ENCODE measurements at places on chromosomes 1 and 21.
A peak's percentile ranks its signal among the peaks of the same experiment; 100 is the strongest.

GRCh38 chr21:38229260-38229877, 27.4 kb upstream of the KCNJ15 start:
- DNase-seq: no peak

DNA sequence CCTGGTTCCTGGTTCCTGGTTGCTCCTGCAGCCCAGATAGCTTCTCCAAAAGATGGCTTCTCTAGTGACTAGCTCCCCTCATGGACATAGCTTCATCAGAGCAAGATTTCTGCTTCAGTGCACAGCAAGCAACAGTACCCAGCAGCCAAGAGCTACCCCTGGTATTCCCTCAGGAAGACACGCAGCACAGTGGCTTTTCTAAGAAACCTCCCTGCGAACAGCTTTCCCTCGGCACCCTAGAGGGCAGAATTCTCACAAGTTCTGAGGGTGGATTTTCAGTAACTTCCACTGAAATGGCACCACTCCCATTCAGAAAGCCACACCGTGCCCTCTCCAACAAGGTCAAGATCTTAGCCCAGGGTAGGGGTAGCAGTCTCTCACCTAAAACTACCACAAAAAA, 128.2 kb downstream of the EIF4G3 start:
- no peak for DNase-seq

DNA sequence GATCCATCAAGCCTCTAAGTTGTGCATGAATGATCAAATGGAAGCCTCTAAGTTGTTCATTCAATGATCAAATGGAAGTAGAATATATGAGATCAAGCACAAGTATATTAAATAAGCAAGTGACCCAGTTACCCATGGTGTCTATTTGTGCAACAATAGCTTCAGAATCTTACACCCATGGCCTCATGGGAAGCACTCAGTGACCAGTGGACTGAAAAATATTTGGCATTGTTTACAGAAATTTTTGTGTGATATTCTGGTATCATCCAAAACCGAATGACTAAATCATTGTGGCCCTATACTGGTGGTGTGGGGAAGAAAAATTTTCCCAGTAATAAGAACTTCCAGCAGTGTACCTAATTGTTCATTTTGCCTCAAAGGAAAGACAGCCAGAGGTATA, 46.6 kb downstream of the DUSP10 start:
- no peak for DNase-seq

DNA sequence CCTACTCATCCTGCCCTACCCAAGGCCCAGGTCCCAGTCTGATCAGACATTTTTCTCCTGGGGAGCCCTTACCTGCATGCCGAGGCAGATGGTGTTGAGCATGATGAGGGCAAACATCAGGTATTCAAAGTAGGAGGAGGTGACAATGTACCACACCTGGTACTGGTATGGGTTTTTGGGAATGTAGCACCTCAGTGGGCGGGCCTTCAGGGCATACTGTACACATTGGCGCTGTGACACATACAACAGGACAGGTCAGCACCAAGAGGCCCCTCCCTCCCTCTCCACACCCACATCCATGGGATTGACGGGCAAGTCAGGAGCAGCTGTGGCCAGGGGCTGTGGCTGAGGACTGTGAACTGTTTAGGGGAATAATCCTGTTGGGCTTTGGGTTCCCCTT, 37.1 kb upstream of the KIF21B start:
- no peak for DNase-seq

DNA sequence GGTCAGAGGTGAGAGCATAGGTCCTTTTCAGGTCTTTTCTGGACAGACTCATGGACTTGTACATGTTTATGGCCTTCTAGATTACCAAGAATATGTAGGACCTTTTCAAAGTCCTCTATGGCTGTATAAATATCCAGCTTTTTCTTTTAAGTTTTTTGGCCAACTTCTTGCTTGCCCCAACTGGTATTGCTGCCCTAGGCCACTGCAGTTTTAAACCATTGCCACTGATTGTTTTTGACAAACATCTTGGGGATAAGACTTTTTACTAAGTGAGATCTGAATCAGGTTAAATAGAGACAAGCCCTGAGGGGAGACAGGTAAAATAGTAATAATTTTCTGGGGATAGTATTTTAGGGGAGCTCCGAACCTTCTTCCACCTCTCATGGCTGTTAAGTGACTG, 14.8 kb upstream of the DDR2 start:
- no peak for DNase-seq

DNA sequence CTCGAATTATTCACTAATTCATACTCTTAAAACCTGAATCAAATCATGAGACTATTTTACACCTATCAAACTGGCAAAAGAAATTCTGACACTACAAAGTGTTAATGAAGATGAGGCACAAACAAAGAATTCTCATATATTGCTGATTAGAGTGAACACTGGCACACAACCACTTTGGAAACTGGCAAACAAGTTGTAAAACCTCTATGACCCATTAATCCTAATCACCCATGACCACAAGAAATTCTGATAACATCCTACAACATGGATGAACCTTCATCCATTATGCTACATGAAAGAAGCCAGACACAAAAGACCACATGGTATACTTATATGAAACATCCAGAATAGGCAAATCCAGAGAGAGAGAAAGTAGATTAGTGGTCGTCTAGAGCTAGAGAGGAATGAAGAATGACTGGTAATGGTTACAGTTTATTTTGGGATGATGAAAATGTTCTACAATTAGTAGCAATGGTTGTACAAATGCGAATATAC, 8.5 kb downstream of the GPBP1L1 start:
- DNase-seq: no peak

- DNase-seq: peak; percentile 92
Observed at GRCh38 chr1:224929335-224930237, at the start of gene DNAH14. DNAH14 (plus strand) TSS chr1:224929675; CDS start chr1:224952703, 23,028 bp downstream.

GRCh38 chr1:200837931-200838571, 34.7 kb upstream of the GPR25 start:
- DNase-seq: no peak

GRCh38 chr1:218874801-218875400, 298.8 kb upstream of the LYPLAL1 start:
- DNase-seq: no peak

- no peak for DNase-seq
Observed at GRCh38 chr1:119112791-119113190, 27.7 kb downstream of the WARS2 start.

DNA sequence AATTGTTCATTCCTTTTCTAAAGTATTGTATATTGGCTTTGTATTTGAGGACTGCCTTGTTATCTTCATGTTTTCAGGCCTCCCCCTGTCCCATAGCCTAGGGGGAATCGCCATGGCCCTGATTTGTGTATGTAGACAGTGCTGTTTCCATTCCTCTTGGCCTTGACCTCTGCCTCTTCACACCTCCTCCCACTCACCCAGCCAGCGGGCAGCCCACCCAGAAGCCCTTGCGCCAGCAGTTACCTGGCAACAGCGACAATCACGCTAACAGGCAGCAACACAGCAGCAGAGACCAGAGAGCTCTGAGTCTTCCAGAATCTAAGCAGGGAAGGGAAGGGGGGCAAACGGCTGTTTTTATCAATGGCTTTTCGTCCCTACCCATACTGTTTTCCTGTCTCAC, 50.0 kb upstream of the NPL start:
- DNase-seq: no peak

- DNase-seq: no peak
Observed at GRCh38 chr21:28339403-28339802, 653.3 kb downstream of the LTN1 start.

- DNase-seq: no peak
Observed at GRCh38 chr1:11320153-11320936, 47.3 kb downstream of the UBIAD1 start.

GRCh38 chr1:57831624-57832023, 407.8 kb upstream of the DAB1 start:
- no peak for DNase-seq

GRCh38 chr1:53196017-53196484, 573 bp upstream of the CPT2 start:
- DNase-seq: no peak

DNA sequence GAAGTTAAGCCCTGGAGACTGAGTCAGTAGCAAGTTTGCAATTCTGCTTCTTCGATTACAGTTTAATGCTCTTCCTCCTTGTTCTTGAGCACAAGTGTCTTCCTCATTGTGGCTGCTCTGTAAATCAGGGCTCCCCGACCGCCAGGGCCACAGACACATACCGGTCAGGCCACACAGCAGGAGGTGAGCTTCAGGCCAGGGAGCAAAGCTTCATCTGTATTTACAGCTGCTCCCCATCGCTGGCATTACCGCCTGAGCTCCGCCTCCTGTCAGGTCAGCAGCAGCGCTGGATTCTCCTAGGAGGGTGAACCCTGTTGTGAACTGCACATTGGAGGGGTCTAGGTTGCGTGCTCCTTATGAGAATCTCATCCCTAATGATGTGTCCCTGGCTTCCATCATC, 1.7 kb upstream of the TRAPPC10 start:
- no peak for DNase-seq

GRCh38 chr1:244339776-244340175, 111.9 kb downstream of the ADSS2 start:
- no peak for DNase-seq

GRCh38 chr1:13901597-13901996, 201.6 kb downstream of the PRDM2 start:
- DNase-seq: no peak

- no peak for DNase-seq
Observed at GRCh38 chr1:100306735-100307313, 40.8 kb downstream of the RTCA start.

DNA sequence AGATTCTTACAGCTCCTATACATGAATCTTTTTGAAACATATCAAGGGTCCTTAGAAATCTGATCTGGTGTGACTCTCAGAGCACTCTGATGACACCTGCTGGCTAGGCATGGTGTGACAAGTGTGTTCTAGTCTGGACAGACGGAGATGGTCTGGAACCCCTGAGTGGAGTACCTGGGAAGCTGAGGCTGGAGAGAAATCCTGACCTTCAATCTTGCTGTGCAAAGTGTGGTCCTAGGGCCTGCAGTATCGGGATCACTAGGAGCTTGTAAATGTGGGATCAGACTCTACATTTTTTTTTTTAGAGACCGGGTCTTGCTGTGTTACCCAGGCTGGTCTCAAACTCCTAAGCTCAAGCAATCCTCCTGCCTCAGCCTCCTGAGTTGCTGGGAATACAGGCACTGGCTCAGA, 78.6 kb upstream of the SOD1 start:
- DNase-seq: peak; percentile 66

GRCh38 chr1:216044538-216044937, 378.7 kb downstream of the USH2A start:
- DNase-seq: no peak

DNA sequence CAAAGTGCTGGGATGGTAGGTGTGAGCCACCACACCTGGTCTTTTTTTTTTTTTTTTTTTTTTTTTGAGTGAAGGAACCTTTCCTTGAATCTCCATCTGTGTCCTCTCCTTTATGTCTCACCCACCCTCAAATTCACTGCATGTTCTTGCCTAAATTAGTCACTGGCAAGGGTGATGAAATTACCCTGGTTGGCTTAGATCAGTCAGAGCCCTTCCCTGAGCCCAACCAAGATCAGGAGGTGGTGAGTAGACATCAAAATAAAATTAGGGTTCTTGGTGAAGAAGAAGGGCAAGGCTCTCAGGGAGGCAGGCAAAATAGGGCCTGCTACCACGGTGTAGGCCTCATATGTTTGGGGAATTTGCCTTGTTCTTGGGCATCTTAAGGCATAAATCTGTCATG, 5.3 kb upstream of the TNN start:
- no peak for DNase-seq

DNA sequence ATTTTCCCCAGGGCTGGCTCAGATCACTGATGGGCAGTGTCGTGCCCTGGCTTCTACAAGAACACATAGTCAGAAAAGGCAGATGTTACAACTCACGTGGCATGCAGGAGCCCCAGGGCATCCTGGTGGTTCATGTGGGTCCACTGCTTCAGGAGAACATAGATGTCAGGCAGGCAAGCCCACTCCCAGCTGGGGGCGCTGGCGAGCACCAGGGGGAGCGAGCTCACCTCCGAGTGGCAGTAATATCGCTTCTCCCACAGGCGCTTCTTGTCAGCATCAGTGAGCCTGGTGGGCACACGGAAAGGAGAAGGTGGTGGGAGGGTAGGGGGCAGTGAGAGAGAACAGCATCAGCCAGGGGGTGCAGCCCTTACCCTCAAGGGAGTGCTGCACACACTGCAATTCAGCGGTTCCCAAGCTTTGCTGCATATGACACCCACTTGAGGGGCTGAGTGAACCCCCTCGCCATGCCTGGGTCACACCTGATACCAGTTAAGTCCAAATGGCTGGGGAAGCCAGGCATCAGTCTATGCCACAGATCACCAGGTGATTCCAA, 34.3 kb upstream of the PPP1R15B start:
- peak; percentile 29 for DNase-seq

DNA sequence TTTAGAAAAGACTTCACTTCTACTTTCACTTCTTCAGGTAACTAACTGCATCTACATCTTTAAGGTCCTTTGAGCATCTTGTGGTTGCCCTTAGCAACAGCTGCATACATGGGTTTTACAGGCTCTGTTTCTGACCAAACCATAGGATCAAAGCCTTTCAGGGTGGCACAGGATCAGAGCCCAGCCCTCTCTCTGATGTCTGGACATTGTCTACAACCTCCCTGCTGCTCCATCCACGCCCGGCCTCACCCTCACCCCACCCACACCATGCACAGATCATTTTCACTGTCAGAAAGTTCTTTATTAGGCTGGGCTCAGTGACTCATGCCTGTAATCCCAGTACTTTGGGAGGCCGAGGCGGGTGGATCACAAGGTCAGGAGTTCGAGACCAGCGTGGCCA, 5.2 kb downstream of the NCF2 start:
- no peak for DNase-seq

- DNase-seq: no peak
Observed at GRCh38 chr1:232968391-232968790, 18.0 kb downstream of the NTPCR start.

DNA sequence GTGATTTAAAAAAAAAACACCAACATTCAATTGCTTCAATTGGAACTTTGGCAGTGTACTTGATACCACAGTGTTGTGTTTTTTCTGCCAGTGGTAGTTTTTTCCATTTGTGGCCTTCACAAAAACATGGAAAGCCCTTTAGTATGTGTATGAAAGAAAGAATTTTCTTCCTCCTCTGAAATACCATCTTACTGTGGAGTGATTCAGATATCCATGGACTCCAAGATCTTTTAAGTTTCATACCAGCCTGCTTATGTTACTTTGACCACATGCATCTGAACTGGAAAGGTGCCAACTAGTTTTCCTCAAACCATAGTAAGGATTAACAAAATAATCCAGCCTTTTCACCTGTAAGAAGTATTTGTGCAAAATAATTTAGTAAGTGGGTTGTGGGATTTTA, 3.4 kb downstream of the PPP2R5A start:
- DNase-seq: no peak

- no peak for DNase-seq
Observed at GRCh38 chr1:42914092-42914627, 44.5 kb downstream of the SLC2A1 start.

GRCh38 chr1:157993147-157993917, at the start of gene KIRREL1:
KIRREL1 (plus strand) TSS chr1:157993645; CDS start chr1:157993677, 32 bp downstream.
- no peak for DNase-seq

DNA sequence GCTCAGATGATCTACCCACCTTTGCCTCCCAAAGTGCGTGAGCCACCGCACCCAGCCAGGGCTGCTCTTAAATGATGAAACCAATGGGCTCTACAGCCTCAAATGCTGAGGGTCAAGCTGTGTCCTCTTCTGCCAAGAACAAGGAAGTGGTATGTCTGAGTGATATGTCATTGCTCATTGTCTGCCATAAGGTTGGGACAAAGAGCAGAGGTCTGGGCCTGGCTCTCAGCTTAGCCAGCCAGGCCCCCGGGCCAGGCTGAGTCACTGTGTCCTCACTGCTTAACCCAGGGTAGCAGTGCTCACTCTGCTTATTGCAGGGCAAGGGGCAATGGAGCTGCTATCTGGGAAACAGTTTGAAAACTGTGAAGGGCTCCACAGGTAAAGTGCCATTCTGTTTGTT, 8.3 kb upstream of the ETS2 start:
- DNase-seq: no peak

Measured in NCI-H2081 (cell line).